ENCODE measurements at places on chromosomes 6 and 20. TPM values are rescaled to one million over a fixed set of nuclear protein-coding genes. Genes with fewer than 3 reads are reported as not detected.

DNA sequence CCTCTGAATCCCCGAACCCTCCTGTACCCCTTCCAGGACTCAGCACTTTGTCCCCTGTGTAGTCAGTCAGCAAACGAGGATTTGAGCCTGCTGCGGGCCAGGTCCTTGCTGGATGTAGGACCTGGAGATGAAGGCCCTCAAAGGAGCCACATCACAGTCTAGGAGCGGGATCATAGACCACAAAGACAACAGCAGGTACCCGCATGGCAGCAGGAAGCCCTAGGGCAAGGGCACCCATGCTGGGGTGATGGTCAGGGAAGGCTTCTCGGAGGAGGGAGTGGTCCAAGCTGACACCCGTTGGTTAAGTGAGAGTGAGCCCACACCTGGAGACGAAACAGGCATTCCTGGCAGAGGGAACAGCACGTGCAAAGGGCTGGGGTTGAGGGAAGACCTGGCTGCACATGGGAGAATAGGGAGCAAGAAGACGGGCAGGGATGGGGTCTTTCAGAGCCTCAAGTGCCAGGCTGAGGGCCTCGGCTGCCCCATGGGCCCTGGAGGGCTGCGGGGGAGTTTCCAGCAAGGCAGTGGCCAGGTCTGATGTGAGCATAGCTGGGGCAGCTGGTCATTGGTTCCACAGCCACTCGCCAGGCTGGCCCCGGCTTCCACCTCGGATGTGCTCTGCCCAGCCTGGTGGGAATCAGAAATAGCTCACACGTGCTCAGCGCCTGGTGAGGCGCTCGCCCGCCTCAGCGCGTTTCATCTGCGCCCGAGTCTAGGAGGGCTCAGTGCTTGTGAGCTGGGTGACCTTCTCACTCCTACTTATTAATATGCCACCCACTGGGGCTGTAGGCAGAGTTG lies 15.0 kb downstream of the DLGAP4 start:
- no peak overlapping the region for H3K4me3 ChIP-seq
- no peaks in the 10 kb centered on the region for H3K36me3 ChIP-seq
- H3K27ac ChIP-seq, result no peak overlapping the region
- H3K4me1 ChIP-seq, result no peaks in the 10 kb centered on the region

Gene VGLL2
- not detected for total RNA-seq

- H3K27ac ChIP-seq, result no peak overlapping the region
- DNase-seq, result no peak
- no peak overlapping the region for H3K4me3 ChIP-seq
- H3K36me3 ChIP-seq, result no peaks in the 10 kb centered on the region
- H3K27me3 ChIP-seq, result no peaks in the 10 kb centered on the region
These were observed 615.5 kb downstream of the C6orf118 start for GRCh38 chr6:164693944-164694343.

DNA sequence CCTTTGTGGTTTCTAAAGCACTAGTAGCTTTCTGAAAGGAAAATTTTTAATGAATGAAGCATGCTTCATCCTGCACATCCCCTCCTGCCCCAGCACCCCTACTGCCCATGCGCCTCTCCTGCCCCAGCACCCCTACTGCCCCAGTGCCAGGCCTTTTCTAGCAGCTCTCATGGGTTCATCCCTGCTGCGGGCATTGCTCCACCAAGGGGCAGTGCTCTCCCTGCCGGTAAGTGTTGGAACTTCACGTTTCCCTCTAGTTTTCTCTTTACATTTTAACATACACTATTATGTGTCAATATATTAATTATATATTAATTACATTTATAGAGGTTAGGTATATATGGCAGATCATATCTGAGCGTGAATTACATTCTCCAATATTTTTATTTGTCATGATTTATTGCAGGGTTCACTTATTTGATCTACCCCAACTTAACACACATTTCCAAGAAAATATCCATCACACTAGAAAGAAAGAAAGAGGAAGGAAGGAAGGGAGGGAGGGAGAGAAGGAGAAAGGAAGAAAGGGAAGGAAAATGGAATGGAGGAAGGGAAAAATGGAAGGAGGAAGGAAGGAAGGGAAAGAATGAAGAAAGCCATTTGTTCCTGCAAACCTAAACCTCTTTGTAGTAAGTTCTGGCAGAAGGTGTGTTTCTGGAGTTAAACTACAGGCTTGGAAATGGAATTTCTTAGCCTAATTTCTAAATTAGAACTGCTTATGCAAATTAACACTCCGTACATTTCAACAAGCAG lies 46.8 kb downstream of the CEP43 start:
- H3K4me1 ChIP-seq, result no peaks in the 10 kb centered on the region
- DNase-seq, result peak; percentile 37
- H3K27me3 ChIP-seq, result no peaks in the 10 kb centered on the region
- peaks cover 21% of the 10 kb centered on the region for H3K36me3 ChIP-seq

DNA sequence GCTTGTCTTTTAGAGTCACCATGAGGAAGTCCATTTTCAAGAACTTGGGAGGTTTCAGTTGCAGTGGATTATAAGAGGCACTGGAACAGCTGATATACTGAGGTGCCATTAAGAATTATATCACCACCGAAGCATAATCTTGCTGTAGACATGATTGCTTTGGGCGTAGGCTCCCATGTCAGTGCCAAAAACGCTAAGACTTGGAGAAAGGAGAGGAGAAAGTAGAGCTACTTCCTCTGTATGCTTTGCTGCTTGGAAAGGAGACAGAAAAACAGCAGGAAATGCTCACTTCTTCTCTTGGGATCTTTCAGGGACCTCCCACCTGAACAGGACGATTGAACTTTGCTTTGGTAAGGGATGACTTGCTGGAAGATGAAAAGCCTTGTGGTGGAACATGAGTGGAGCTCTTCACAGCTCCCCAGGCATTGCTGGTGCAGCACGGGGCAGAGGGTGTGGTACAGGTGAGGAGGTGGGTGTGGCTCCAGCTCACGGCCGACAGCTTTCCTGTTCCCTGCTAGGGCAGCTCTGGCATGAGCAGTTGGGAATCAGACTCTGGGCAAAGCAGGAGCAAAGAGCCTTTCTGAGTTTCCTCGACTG lies 190.4 kb upstream of the JAG1 start:
- no peaks in the 10 kb centered on the region for H3K27me3 ChIP-seq
- no peaks in the 10 kb centered on the region for H3K36me3 ChIP-seq
- no peak overlapping the region for H3K27ac ChIP-seq
- no peaks in the 10 kb centered on the region for H3K4me1 ChIP-seq
- DNase-seq, result no peak
- no peak overlapping the region for H3K4me3 ChIP-seq

DNA sequence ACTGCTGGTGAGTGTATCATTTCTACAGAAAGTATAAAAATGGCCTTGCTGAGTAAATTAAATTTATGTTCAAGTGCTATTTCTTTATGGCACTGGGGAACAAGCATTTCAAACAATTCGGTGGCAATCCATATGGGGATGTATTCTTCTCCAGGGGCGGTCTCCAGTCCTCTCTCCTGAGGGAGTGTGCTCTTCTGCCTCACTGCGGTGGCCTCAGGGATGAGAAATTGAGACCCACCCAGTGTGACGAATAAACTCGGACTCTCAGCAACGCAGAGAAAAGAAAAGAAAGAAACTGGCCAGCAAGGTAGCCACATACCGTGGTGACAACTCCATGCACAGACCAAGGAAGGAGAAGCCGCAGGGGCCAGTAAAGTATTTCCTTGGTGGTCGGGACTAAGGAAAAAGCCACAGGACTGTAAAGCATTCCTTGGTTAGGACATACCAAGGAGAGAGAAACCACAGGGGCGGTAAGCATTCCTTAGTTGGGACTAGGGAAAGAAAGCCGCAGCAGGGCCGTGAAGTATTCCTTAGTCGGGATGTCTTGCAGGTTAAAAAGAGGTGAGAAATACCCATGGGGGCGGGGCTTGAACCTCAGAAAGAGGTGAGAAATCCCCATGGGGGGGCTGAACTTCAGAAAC lies 13.6 kb upstream of the GOPC start:
- H3K4me3 ChIP-seq, result no peak overlapping the region
- H3K36me3 ChIP-seq, result no peaks in the 10 kb centered on the region
- H3K4me1 ChIP-seq, result no peaks in the 10 kb centered on the region
- H3K27ac ChIP-seq, result no peak overlapping the region
- H3K27me3 ChIP-seq, result no peaks in the 10 kb centered on the region
- no peak for DNase-seq

- H3K27me3 ChIP-seq, result peaks cover 4% of the 10 kb centered on the region
- no peaks in the 10 kb centered on the region for H3K4me1 ChIP-seq
- H3K4me3 ChIP-seq, result no peak overlapping the region
- H3K27ac ChIP-seq, result no peak overlapping the region
- DNase-seq, result no peak
These were observed 65.6 kb downstream of the STMND1 start for GRCh38 chr6:17167327-17167979.

Gene RSPO3
- total RNA-seq, result not detected

Gene NOX3
- not detected for total RNA-seq

GRCh38 chr6:73258721-73259120 lies 4.3 kb downstream of the KHDC1 start:
- no peaks in the 10 kb centered on the region for H3K27me3 ChIP-seq
- peaks cover 6% of the 10 kb centered on the region for H3K4me1 ChIP-seq
- no peak for DNase-seq

- no peaks in the 10 kb centered on the region for H3K27me3 ChIP-seq
- DNase-seq, result no peak
- H3K4me3 ChIP-seq, result no peak overlapping the region
- H3K4me1 ChIP-seq, result no peaks in the 10 kb centered on the region
These were observed 72.4 kb upstream of the BTBD3 start for GRCh38 chr20:11845340-11845739.

DNA sequence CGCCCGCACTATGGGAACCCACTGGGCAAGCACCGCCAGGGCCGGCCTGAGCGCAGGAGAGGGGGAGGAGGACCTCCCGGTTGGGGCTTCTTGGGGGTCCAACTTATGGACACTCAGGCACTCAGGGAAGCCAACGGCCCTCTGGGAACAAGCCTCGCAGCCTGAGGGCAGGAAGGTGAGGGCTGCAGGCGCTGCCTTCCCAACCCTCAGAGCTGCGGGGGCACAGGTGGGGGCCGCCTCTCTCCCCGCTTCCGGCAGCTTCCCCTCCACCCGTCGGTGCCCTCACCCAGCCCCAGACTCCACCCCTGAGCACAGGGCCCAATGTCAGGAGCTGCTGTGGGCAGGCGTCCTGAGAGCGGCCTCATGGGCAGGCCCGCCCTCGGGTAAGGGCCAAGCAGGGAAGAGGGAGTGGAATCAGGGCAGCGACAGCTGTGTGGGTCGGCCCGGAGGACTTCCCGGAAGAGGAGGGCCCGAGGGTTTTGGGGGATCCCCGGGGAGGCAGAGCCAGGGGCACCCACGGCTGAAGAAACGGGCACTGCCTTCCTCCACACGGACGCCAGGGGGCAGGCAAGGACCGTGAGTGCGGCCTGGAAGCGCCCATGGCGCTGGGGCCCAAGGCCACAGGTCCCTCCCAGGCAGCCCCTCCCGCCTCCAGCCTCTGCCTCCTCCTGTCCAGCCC lies 488 bp upstream of the PTK6 start:
- no peaks in the 10 kb centered on the region for H3K36me3 ChIP-seq
- no peak overlapping the region for H3K4me3 ChIP-seq
- peaks cover 6% of the 10 kb centered on the region for H3K4me1 ChIP-seq
- no peak overlapping the region for H3K27ac ChIP-seq
- peaks cover 26% of the 10 kb centered on the region for H3K27me3 ChIP-seq

Gene DUSP15
- total RNA-seq, result not detected

Gene MRPS18A
- 104 TPM for total RNA-seq

Gene PERP
- 0.27 TPM for total RNA-seq

- no peak overlapping the region for H3K27ac ChIP-seq
- DNase-seq, result no peak
- H3K27me3 ChIP-seq, result no peaks in the 10 kb centered on the region
- no peak overlapping the region for H3K4me3 ChIP-seq
- no peaks in the 10 kb centered on the region for H3K36me3 ChIP-seq
- H3K4me1 ChIP-seq, result no peaks in the 10 kb centered on the region
These were observed 658.8 kb upstream of the CHD6 start for GRCh38 chr20:42276718-42277602.

Gene SRMS
- not detected for total RNA-seq

DNA sequence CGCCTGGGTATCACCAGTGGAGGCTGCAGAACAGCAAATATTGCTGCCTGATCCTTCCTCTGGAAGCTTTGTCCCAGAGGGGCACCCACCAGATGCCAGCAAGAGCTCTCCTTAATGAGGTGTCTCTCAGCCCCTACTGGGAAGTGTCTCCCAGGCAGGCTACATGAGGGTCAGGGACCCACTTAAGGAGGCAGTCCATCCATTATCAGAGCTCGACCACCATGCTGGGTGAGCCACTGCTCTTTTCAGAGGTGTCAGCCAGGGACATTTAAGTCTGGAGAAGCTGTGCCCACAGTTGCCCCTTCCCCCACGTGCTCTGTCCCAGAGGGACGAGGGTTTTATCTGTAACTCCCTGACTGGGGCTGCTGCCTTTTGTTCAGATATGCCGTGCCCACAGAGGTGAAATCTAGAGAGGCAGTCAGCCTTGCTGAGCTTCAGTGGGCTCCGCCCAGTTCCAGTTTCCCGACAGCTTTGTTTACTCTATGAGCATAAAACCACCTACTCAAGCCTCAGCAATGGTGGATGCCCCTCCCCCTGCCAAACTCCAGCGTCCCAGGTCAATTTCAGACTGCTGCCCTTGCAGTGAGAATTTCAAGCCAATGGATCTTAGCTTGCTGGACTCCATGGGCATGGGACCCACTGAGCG lies 25.9 kb upstream of the AIG1 start:
- no peak overlapping the region for H3K4me3 ChIP-seq
- H3K27ac ChIP-seq, result peak overlapping the region; percentile 48
- peaks cover 9% of the 10 kb centered on the region for H3K4me1 ChIP-seq
- no peak for DNase-seq

- DNase-seq, result no peak
- no peak overlapping the region for H3K27ac ChIP-seq
- H3K36me3 ChIP-seq, result no peaks in the 10 kb centered on the region
- H3K4me1 ChIP-seq, result no peaks in the 10 kb centered on the region
These were observed 272.2 kb upstream of the FOXQ1 start for GRCh38 chr6:1039746-1040145.

Gene ACOT13
- 57.9 TPM for total RNA-seq

Gene KIF25
- not detected for total RNA-seq

DNA sequence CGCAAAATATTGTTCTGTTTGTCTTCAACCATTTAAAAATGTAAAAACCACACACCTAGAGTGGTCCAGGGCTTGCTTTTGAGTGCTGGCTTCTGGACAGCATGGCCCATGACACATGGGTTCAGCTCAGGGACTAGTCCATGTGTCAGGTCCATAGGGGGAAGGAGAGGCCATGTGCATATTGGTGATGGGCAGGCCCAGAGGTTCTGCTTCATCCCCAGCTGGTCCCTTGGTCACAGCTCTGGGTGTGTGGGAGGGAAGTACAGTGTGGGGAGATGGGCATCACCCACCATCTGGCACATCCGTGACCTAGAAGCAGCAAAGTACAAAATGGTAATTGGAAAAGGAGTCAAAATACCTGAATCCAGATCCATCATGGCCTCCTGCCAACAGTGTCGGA lies 50.7 kb downstream of the STK35 start:
- H3K4me1 ChIP-seq, result no peaks in the 10 kb centered on the region
- no peaks in the 10 kb centered on the region for H3K36me3 ChIP-seq
- H3K27ac ChIP-seq, result no peak overlapping the region
- DNase-seq, result no peak
- H3K4me3 ChIP-seq, result no peak overlapping the region

GRCh38 chr6:148846778-148847761 lies 100.2 kb downstream of the UST start:
- H3K4me3 ChIP-seq, result no peak overlapping the region
- peaks cover 14% of the 10 kb centered on the region for H3K27me3 ChIP-seq
- H3K36me3 ChIP-seq, result no peaks in the 10 kb centered on the region
- H3K27ac ChIP-seq, result no peak overlapping the region
- DNase-seq, result no peak
- no peaks in the 10 kb centered on the region for H3K4me1 ChIP-seq

All from K562 (cell line).